ENCODE measurements at places on chromosomes 16 and 17.

DNA sequence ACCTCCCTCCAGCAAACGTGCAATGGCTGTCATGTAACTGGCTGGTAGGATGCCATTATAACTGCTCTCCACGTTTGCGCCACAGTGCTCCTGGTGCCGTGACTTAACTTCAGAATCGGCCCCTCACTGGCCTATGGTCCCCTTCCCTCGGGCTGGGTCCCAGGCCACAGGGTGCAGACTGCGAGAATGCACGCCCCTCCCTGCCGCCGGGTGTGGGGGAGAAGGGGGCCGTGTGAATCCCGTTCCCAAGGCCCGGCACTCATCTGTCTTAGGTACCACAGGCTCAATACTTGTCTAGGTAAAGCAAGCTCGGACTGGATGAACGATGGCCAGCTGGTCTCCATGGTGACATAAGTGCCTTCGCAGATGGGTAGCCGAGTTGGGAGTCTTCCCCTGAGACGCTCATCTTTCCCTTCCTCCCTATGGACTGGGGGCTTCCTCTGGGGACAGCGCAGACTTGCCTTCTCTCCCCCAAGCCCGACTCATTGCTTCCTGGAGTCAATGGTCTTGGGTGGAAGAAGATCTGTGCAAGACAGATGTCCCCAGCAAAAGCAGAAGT lies 37.8 kb downstream of the TIMM22 start:
- H3K27ac ChIP-seq = no peak overlapping the region
- peaks cover 23% of the 10 kb centered on the region for H3K36me3 ChIP-seq
- no peak overlapping the region for H3K4me3 ChIP-seq
- no peaks in the 10 kb centered on the region for H3K27me3 ChIP-seq
- no peak for DNase-seq
- peaks cover 69% of the 10 kb centered on the region for H3K4me1 ChIP-seq

DNA sequence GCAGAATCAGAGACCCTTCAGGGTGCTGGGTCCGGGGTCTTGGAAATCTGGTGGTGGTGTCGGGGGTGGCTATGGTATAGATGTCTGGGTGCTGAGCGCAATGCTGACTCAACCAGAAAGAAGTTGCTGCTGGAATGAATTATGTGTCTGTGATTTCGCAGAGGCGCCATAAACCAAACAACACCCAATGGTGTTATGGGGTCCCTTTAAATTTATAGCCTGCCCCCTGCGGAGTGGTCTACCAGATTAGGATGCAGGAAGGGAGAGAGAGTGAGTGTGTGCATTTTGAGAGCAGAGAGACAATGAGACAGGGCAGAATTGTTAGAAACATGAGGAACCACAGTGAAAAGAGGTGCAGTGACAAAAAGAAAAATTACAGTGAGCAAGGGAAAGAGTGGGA lies 100.7 kb upstream of the CDH11 start:
- no peak for DNase-seq
- no peak overlapping the region for H3K27ac ChIP-seq
- no peaks in the 10 kb centered on the region for H3K4me1 ChIP-seq
- no peak overlapping the region for H3K4me3 ChIP-seq

DNA sequence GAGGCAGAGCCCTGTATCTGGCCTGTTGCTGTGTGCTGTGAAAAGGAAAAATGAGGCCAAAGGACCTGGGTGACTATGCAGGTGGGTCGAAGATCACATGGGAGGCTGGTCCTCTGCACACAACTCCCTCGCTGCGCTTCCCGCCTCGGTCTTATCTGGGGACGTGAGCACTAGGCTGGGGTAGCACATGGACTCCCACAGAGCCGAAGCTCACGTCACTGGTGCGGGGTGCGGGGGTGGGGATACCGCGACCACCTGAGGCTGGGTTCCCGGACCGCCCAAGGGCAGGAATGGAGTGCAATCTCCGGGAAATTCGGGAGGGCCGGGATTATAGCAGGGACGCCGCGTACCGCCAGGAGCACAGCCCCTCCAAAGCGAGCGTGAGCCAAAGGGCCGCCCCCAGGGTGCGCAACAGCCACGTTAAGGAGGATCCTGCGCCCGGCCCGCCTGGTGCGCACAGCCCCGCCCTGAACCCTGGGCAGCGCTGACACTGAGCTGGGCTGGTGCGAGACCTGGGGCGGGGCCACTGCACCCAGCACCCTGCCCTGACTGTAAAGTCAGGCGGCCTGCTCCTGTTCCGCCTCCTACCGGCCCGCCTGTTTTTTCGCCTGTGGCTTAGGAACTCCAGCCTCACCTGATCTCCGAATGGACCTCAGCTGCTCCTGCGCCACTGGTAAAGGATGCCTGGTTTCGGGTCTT lies 4.8 kb downstream of the MT1A start:
- peak overlapping the region; percentile 49 for H3K4me3 ChIP-seq
- H3K27me3 ChIP-seq = peaks cover 46% of the 10 kb centered on the region
- DNase-seq = peak; percentile 77
- H3K36me3 ChIP-seq = no peaks in the 10 kb centered on the region

GRCh38 chr17:50584749-50585148 lies 24.2 kb downstream of the CACNA1G start:
- no peaks in the 10 kb centered on the region for H3K27me3 ChIP-seq
- no peak overlapping the region for H3K4me3 ChIP-seq
- DNase-seq = no peak
- no peak overlapping the region for H3K27ac ChIP-seq

- H3K27me3 ChIP-seq = no peaks in the 10 kb centered on the region
- no peak overlapping the region for H3K27ac ChIP-seq
- no peak for DNase-seq
- peaks cover 5% of the 10 kb centered on the region for H3K36me3 ChIP-seq
- no peaks in the 10 kb centered on the region for H3K4me1 ChIP-seq
These were observed 18.3 kb downstream of the DNAJA3 start for GRCh38 chr16:4443986-4444385.

- no peak overlapping the region for H3K27ac ChIP-seq
- H3K4me1 ChIP-seq = no peaks in the 10 kb centered on the region
- no peak overlapping the region for H3K4me3 ChIP-seq
- H3K36me3 ChIP-seq = no peaks in the 10 kb centered on the region
These were observed 67.7 kb downstream of the TBX4 start for GRCh38 chr17:61519754-61520440.

Data from heart right ventricle (tissue), 16 donors.